ENCODE measurements at places on chromosomes 16 and 17.

DNA sequence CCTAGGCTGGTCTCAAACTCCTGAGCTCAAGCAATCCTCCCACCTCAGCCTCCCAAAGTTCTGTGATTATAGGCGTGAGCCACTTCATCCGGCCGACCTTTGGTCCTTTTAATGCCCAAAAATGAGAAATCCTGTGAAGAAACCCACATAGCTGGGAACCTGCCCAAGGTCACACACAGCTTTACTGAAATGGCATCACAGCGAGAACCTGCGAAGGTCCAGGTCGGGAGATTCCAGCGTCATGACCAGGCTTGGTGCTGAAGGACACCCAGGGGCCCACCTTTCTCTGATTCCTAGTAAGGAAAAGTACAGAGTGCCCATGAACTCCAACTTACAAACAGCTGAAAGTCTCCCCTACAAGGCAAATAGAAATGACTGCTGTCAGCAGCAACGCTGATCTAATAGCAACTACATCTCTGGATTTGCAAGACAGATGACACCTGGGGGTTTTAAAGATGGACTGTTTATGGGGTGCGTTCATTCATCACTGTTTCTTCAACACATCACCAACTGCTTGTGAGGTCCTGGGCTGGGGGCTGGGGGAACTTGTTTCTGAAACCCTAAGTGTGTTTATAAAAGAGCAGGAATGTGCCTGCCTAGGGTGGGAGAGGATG, 24.5 kb upstream of the DNAH17 start:
- DNase-seq: no peak

GRCh38 chr17:10737168-10737622, 7.4 kb upstream of the TMEM220 start:
- peak; percentile 78 for DNase-seq

DNA sequence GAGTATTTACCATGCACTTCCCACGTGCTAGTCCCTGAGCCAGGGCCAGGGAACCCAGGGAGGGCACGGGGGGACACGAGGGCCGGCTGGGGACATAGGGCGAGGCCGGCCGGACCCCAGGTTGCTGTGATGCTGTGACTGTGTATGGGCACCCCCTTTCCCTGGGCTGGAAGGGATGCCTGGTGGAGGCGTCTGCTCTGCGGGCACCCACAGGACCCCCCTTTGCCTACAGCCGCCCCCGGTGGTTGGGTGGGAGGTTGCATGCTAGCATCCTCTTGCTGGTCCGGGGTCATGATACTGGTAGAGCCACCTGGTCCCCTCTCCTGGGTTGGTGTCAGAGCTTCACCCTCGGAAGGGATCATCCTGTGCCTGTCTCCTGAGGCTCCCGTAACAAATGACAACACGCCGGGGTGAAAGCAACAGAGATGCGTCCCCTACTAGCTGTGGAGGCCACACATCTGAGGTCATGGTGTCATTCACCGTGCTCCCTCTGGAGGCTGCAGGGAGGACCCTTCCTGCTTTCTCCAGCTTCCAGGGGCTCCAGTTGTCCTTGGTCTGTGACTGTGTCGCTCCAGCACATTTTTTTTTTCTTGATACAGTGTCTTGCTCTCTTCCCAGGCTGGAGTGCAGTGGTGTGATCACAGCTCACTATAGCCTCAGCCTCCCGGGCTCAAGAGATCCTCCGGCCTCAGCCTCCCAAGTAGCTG, 3.1 kb upstream of the CIAO3 start:
- DNase-seq: peak; percentile 83

DNA sequence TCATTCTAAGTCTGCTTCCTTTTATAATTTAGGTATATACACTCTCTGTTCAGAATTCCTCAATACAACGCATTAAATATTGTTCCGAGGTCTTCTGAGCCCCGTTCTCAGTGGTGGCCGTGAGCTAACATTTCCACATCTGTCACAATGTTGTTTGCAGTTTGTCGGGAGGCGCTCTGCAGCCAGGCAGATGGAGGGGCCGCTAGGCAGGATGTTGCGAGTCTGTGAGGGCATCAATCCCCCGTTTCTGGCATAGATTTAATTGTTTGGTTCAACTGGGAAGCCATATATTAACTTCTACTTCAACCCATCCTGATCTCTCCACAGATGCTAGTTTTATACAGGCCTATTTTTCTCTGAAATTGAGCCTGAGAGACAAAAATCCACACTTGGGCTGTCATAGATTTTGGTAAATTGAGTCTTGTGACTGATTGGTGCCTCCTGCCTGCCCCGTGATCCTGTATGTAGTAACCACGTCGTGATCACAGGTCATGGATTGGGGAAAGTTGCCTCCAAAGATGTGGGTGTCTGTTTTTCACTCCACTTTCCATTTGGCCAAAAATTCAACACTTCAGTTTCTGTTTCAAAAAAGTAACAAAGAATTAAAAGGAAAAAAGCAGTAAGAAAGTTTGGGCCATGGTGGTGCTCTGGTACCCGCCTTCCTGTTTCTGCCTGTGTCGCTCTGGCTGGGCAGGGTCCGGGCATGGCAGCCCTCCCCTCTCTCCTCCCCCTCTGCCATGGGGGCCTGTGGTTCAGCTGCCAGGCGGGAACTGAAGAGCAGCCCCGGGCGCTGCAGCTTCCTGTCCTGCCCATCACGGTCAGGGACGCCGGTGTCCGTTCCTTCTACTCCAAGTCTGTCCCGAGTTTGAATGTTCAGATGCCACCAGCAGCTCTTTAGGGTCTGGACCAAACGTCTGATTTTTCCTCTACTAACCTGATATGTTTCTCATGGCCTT, 41.5 kb downstream of the RPTOR start:
- DNase-seq: peak; percentile 63

GRCh38 chr16:268141-269053, 7.3 kb downstream of the RGS11 start:
- no peak for DNase-seq

Data from H7 (cell line).